ENCODE measurements at places on chromosomes 12 and 14. TPM values are rescaled to one million over a fixed set of nuclear protein-coding genes. Genes with fewer than 3 reads are reported as not detected.

DNA sequence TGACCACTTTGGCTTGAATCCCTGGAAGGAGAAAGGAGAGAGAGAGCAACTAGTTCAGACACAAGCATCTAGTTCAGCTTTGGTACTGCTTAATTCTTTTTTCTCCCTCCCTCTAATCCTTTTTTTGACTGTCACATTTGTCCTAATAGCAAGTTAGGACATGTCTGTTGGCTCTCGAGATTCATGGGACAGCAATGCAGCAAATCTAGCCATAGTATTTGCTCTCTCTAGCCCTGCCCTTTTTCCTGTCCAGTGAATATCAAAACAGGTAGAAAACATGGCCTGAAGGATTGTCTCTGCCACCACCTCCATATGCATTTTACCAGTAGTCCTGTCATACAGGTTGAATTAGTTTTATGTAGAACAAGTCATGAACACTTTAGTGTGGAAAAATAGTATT lies 116.4 kb downstream of the PTPRB start:
- H3K27ac ChIP-seq, result no peak overlapping the region
- no peaks in the 10 kb centered on the region for H3K36me3 ChIP-seq
- H3K4me1 ChIP-seq, result no peaks in the 10 kb centered on the region
- no peak for DNase-seq
- no peaks in the 10 kb centered on the region for H3K27me3 ChIP-seq

The KLRK1 gene
- 2.7 TPM for total RNA-seq

The KCNH3 gene
- total RNA-seq, result 1.2 TPM

GRCh38 chr14:61217516-61217915 lies 63.6 kb downstream of the TMEM30B start:
- no peak overlapping the region for H3K27ac ChIP-seq
- H3K36me3 ChIP-seq, result no peaks in the 10 kb centered on the region

The FAM186B gene
- total RNA-seq, result not detected

The MAP3K9 gene
- 15.7 TPM for total RNA-seq

The OVCH1 gene
- not detected for total RNA-seq

DNA sequence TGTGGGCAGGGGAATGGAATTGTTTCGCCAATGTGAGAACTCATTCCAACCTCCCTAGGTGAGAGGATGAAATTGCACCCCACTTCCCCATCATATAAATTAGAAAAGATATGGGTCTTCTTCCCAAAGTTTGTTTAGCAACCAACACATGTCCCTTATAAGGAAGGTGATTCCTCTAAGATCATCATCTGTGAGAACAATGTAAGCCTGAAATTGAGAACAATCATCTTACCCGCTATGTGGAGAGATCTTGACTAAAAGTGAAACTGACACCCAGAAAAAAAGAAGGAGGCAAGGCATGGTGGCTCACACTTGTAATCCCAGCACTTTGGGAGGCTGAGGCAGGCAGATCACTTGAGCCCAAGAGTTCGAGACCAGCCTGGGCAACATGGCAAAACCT lies 173.2 kb upstream of the HMGA2 start:
- DNase-seq, result no peak
- H3K27me3 ChIP-seq, result no peaks in the 10 kb centered on the region
- H3K27ac ChIP-seq, result no peak overlapping the region
- no peaks in the 10 kb centered on the region for H3K36me3 ChIP-seq

- no peaks in the 10 kb centered on the region for H3K36me3 ChIP-seq
- H3K4me1 ChIP-seq, result no peaks in the 10 kb centered on the region
- DNase-seq, result no peak
These were observed 243.9 kb upstream of the ATXN7L3B start for GRCh38 chr12:74293689-74294131.

The LRR1 gene
- total RNA-seq, result 11.2 TPM

The TEX52 gene
- total RNA-seq, result not detected

DNA sequence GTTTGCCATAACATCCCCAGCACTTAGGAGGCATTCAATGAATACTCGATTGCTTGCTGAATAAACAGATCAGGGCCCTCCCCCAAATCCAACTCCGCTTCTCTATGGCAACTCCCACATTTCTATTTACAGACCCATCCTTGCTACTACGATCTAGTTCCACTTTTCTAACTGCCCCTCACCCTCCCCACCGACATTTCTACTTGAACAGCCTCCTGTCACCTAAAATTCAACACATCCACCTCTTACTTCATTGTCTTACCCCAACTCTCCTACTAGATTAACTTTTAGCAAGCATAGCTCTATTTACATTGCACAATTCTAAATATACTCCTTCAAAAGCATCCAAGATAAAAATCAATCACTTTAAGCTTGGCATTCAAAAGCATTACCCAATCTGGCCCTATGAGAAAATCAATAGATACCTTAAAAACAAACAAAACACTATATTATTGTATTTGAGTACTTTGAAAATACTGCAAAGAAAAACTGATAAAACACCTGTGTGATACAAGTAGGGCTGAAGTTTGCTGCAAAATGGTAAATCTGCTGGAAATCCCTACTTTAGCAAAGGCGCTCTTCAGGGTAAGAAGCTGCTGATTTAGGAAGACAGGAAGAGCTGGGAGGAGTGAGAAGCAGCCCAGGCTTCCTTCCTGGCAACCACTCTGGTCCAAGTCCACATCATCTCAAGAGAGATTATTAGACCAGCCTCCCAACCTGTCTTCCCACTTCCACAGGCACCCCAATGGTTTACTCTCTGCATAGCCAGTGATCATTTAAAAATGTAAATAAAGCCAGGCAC lies 96.4 kb downstream of the HECTD4 start:
- no peak overlapping the region for H3K4me3 ChIP-seq
- no peak overlapping the region for H3K27ac ChIP-seq
- no peaks in the 10 kb centered on the region for H3K4me1 ChIP-seq
- peaks cover 13% of the 10 kb centered on the region for H3K36me3 ChIP-seq
- no peaks in the 10 kb centered on the region for H3K27me3 ChIP-seq
- DNase-seq, result no peak

DNA sequence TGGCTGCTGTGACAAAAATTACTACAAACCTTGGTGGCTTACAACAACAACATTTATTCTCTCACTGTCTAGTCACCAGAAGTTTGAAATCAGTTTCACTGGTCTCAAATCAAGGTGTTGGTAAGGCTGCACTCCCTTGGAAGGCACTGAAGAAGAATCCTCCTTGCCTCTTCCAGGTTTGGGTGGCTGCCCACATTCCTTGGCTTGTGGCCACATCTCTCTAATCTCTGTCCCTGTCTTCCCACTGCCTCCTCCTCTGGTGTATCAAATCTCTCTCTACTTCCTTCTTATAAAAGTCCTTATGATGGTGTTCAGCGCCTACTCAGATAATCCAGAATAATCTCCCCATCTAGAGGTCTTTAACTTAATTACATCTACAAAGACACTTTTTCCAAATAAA lies 31.0 kb downstream of the PLCZ1 start:
- no peak overlapping the region for H3K27ac ChIP-seq
- no peak for DNase-seq
- H3K4me1 ChIP-seq, result no peaks in the 10 kb centered on the region
- no peaks in the 10 kb centered on the region for H3K36me3 ChIP-seq

- H3K4me3 ChIP-seq, result no peak overlapping the region
- no peak for DNase-seq
- peaks cover 6% of the 10 kb centered on the region for H3K4me1 ChIP-seq
These were observed 11.6 kb downstream of the ATP6V0A2 start for GRCh38 chr12:123723765-123724164.

The HOXC4 gene
- total RNA-seq, result 0.32 TPM

The FBRSL1 gene
- 94.6 TPM for total RNA-seq

The GARIN6 gene
- not detected for total RNA-seq

DNA sequence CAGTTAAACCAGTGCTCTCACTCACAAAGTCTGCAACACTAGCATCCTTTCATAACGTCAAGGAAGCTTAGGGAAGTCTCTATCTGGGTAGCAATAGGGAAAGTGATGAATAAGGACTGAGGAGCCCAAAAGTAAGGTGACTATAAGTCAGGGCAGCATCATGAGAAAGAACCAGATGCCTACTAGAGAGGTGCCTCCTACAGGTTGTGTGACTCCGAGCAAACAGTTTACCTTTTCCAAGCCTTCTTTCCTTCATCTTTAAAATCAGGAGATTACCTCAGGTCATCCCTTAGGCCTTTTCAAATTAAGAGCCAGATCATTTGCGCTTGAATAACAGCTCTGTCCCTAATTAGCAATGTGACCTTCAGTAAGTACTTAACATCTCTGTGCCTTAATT lies 40.2 kb downstream of the RTN1 start:
- H3K36me3 ChIP-seq, result no peaks in the 10 kb centered on the region
- H3K4me3 ChIP-seq, result no peak overlapping the region
- H3K4me1 ChIP-seq, result no peaks in the 10 kb centered on the region
- H3K27me3 ChIP-seq, result no peaks in the 10 kb centered on the region
- no peak overlapping the region for H3K27ac ChIP-seq
- no peak for DNase-seq

DNA sequence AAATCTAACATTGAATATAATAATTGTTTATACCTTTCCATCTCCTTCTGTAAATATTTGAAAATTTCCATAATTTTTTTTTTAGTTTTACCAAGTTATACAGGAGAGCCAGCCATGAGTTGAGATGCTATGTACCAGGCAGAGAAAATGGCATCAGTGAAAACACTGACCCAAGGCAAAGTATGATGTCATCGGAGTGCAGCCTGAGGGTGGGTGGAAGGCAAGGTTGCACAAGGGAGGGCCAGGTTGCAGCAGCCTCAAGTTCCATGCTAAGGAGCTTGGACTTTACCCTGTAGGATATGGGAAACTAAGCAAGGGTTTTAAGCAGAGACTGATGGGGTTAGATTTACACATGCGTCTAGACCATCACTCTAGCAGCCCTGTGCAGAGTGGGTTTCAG lies 441.1 kb downstream of the BCAT1 start:
- no peaks in the 10 kb centered on the region for H3K36me3 ChIP-seq
- H3K27ac ChIP-seq, result no peak overlapping the region

The PTPRQ gene
- total RNA-seq, result not detected

The ZNF891 gene
- 3.0 TPM for total RNA-seq

The CSRP2 gene
- not detected for total RNA-seq

Data from CD4-positive, CD25-positive, alpha-beta regulatory T cell (primary cell).